ENCODE measurements at places on chromosomes 6 and 20.

- DNase-seq: no peak
Measured at GRCh38 chr6:49951926-49952325, 12.0 kb downstream of the DEFB114 start.

DNA sequence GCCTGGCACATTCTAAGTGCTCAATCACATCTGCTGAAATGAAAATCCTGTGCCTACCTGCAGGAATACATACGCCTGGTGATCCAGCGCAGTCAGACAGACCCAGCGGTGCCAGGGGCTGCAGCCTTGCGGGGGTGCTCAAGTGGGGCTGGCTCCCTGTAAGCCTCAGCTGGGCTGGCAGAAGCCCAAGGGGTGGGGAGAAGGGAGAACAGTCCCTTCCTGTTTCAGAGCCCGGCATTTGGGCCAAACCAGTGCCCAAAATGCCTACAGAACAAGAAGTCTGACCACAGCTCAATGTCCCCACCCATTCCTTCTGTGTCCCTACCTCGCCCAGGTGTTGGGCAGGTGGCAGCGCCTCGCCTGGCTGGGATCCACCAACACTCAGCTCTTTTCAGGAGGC, 22.6 kb downstream of the KCNK15 start:
- no peak for DNase-seq

- no peak for DNase-seq
Measured at GRCh38 chr20:37773291-37773826, 79.5 kb downstream of the CTNNBL1 start.

GRCh38 chr20:63765082-63765873, 25.7 kb downstream of the SLC2A4RG start:
- DNase-seq: no peak

- no peak for DNase-seq
Measured at GRCh38 chr20:2133318-2134183, 31.9 kb downstream of the STK35 start.

DNA sequence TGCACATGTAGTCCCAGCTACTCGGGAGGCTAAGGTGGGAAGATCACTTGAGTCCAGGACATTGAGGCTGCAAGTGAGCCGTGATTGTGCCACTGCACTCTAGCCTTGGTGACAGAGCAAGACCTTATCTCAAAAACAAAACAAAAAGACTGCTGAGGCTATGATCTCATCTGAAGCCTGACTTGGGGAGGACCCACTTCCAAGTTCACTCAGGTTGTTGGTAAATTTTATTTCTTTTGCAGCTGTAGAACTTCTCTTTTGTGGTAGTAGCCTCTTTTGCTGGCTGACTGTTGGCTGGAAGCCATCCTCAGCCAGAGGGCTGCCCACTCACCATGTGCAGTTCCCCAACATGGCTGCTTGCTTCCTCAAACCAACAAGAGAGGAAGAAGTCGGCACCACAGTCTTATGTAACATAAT, 36.8 kb upstream of the ME1 start:
- DNase-seq: no peak

- no peak for DNase-seq
Measured at GRCh38 chr6:56766806-56767178, 124.1 kb upstream of the DST start.

GRCh38 chr6:132811276-132811675, 3.1 kb upstream of the RPS12 start:
- DNase-seq: no peak

DNA sequence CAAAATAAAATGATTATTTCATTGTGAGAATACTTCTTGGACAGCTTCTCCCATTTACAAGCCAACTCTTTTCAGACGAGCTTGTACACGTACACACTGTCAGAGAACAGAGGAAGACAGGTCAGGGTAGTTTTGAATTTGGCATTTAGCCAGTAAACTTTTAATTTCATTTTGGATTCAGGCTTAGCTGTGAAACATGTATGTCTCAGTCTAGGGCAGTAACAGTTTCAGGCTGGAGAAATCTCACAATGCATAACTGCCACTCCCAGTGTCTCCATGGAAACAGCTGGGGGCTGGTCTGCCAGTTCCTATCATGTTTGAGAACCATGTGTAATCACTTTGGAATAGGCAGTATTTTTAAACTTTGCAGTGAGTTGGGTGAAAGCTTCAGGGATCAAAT, 22.0 kb upstream of the QKI start:
- no peak for DNase-seq

GRCh38 chr20:10490706-10491105, 55.6 kb downstream of the SLX4IP start:
- peak; percentile 35 for DNase-seq

DNA sequence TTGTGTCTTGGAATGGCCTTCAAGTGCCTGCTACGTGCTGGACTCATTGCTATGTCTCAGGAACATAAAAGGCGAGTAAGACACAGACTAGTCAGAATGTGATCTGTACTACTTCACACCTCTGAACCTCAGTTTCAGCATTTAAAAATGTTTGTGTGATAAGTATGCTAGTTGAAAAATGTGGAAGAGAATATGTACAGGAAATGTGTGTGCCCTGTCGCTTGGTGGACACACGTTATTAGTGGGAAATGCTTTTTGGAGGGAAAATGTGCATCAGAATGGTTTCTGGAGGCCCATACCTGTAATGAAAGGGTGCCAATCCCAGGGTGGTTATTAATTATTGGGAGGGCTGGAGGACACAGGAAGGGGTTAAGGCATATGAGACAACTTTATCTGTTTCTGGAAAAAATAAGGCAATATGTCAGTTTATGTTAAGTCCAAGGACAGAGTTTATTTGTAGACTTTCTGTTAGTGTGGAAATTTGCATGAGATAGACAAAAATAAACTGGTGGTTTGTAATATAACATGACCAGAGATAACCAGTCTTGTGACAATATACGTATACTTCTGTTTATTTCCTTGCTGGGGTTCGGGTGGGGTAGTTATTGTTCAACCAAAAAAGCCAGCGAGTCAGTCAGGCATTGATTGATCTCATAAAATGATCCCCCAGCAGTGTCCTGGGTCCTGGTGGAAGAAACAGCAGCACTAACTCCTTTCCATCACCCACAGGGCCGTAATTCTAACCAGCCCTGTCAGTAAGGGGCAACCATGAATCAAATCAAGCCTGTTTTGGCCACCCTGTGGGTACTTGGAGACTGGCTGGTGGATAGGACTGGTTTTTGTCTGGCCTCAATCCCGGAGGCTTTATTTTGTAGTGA, 117.9 kb downstream of the JARID2 start:
- no peak for DNase-seq

DNA sequence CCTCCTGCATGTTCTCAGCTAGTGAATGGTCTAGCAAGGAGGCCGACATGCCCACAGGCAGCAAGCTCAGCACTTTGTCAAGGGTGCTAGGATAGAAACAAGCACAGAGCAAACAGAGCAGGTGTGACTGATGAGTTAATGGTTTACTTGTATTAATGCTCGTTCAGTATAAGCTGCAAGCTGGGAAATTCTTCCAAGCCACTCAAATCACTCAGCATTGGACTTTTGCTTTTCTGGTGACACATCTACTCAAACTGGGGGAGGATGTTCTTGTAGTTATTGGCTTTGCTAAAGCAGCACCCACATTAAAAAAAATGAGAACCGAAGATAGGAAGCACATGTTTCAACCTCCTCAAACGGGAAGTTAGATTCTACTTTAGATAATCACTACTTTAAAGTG, 43.1 kb upstream of the NEDD9 start:
- no peak for DNase-seq

GRCh38 chr20:5080384-5080877, 39.3 kb downstream of the PCNA start:
- no peak for DNase-seq

- DNase-seq: no peak
Measured at GRCh38 chr6:55726144-55726543, 147.2 kb upstream of the HMGCLL1 start.

GRCh38 chr6:10355115-10355702, 59.7 kb downstream of the TFAP2A start:
- DNase-seq: no peak

GRCh38 chr6:130794010-130794697, 33.1 kb upstream of the SMLR1 start:
- no peak for DNase-seq

DNA sequence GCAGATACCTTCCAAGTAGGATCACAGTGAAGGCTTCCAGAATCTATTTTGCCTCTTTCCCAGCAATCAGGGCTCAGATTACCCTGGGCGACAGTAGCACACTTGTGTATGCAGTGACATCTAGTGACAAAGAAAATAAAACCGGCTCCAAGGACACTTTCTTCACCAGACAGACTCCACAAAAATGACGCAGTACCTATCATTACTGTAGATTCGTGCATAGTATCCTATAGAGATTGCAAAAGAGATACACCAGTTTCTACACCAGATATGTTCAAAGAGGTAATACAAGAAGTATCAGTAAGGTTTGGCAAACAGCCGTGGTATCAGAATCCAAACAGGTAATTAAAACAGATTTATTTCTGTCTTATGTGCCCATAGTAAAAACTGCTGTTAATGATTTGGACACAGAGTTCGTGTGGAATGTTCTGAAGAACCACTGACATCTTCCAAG, 600.4 kb upstream of the JAG1 start:
- peak; percentile 74 for DNase-seq

Measured in NCI-H345 (cell line).